ENCODE measurements at places on chromosomes 1 and 21.

GRCh38 chr1:228429007-228429406 lies 12.3 kb upstream of the TRIM17 start:
- no peak for DNase-seq

- DNase-seq: no peak
Measured at GRCh38 chr1:213828867-213829266, 158.9 kb upstream of the PROX1 start.

DNA sequence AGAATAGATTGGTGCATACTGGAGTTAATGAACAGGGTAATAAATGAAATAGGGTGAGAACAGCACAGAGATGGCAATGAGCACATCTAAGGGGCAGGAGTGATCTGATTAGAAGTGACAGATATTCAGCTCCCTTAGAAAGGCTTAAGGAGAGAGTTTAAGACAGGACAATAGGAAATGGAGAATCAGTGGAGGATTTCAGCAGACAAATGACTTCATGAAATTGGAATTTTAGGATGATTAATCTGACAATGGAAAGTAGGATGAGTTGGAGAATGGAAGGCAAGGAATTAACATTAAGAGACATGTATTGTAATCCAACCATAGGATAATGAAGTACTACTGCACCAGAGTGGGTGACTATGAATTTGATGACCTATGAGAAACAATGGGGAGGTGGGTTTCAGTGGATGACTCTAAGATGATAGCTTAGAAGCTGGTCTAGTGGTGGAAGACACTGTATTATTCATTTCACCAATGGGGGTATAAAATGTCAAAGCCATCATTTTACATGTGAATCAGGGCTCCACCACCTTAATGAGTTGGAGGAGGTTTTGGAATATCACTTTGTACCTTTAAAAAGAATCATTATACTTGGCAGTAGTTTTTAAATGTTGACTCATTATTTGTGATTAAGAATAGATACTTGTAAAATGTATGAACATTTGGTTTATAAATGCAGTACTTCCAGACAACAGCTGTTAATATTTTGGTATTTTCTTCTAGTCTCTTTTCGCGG lies 139.1 kb downstream of the PLA2G4A start:
- DNase-seq: no peak

DNA sequence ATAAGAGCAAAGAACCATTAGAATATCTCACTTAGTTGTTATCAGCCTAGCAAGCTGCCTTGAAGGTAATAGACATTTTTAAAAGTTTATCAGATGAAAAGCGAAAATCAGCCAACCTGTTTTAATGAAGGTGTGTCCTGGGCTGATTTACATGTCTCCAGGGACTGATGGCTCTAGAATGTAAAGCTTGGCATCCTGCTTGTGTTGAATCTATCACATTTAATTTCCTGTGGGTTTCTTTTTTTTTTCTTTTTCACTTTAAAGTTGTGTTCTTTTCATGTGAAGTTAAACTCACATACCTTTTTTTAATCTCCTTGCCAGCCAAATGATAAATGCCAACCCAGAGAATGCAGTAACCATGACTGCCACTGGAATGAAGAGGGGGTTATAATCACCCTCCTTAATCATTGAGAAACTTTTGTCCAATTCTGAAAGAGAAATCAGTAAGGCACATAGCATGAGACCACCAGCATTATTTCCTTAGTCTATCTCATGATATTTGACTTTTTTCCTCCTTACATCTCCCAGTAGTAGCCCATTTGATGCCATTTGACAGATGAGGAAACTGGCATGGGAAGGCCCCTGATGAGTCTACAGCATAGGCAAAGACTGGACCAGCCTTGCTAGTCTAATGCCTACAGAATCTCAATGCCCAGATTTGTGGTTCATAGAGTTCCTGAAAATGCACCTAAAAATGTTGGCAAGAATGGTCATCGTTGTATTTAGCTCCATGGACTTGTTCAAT lies 10.0 kb downstream of the SELL start:
- no peak for DNase-seq

GRCh38 chr1:201893431-201893830 lies 4.7 kb downstream of the SHISA4 start:
- no peak for DNase-seq

- no peak for DNase-seq
Measured at GRCh38 chr21:45286671-45287437, 841 bp downstream of the POFUT2 start.

DNA sequence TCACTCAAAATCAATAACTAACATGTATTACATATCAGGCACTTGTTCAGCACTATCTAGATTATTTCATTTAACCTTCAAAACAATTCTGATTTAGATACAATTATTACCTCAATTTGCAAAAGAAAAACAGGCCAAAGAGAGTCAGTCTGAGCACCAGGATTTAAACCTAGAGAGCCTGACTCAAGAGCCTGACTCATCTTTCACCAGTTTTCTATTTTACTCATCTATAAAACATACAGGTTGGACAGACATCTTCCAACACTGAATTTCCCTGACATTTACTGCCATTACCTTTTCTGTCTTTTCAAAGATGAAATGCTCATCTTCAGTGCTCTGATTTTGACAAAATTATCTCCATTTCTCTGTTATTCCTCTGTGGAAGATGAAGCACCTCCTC lies 116.5 kb downstream of the MRPL39 start:
- no peak for DNase-seq

DNA sequence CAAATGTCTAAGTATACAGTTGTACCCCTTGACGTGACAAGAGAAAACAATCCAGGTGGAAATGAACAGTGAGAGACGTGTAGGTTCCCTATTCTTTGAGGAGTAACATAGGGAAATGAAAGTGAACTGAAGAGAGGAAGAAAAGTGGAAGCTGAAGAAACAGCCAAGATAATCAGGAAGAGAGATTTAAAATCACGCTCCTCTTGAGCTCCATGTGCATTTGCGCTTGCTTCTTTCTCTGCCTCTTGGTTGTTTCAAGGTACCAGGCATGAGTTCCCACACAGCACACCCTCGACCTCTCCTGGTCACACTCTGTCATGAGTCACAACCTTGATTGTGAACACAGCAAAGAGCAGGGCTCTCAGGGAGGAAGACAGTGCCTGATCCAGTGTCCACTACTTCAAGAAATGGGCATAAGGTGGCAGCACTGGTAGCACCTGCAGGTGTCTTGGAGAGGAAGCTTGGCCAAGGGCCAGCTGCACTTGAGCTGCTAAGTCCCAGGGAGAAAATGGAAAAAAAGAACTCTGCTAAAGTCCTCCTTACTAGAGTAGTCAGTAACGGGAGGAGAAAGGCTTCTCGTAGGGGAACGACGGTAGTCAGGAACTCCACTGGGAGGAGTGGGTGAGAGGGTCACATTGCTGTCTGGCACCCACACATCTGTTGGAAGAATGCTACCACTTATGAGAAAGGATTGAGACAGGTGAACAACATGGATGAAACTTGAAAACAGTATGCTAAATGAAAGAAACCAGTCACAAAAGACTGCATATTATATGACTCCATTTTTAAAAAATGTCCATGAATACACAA lies 18.3 kb upstream of the ARID1A start:
- DNase-seq: no peak

DNA sequence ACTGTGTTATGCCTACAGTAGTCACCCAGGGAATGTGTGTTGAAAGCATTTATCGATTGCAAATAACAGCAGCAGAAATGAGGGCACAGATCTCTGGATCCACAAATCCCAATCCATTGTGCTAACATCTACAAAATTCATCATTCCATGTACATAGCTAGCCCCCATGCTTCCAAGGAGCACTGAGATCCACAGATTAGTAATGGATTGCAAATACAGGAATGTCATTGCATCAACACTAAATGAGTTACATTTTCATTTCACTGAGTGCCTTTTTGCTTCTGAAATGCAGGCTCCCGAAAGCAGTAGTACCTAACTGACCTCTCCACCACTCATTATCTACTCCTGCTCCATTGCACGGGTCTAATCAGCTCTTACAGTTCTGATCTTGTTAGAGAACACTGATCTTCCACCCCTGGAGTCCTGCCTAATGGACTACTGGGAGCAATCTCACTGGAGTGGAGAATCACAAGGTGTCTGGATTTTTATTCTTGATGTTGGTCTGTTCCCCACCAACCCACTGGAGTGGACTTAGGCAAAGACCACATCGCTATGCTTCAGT lies 30.5 kb downstream of the ASTN1 start:
- no peak for DNase-seq

GRCh38 chr1:197955486-197956394 lies 38.6 kb downstream of the LHX9 start:
- DNase-seq: peak; percentile 18

DNA sequence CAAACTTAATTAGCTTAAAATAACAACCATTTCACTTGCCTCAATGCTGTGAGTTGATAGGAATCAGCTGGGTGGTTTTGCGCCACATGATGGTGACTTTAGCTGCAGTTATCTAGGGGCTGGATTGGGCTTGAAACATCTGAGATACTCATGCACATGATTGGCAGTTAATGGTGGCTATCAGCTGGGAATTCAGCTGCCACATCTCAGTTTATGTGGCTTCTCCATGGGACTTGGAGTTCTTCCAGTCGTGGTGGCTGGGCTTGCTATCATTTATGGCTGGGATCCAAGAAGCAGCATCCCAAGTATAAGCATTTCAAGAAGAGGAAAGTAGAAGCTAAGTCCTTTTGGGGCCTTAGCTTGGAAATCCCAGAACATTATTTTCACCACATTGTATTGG lies 36.4 kb downstream of the PDC start:
- no peak for DNase-seq

GRCh38 chr1:170198090-170198489 lies 52.3 kb downstream of the NTMT2 start:
- no peak for DNase-seq
